Tongue (tissue), 3 donors: ENCODE measurements at places on chromosomes 3 and 15.
A peak's percentile ranks its signal among the peaks of the same experiment; 100 is the strongest.

DNA sequence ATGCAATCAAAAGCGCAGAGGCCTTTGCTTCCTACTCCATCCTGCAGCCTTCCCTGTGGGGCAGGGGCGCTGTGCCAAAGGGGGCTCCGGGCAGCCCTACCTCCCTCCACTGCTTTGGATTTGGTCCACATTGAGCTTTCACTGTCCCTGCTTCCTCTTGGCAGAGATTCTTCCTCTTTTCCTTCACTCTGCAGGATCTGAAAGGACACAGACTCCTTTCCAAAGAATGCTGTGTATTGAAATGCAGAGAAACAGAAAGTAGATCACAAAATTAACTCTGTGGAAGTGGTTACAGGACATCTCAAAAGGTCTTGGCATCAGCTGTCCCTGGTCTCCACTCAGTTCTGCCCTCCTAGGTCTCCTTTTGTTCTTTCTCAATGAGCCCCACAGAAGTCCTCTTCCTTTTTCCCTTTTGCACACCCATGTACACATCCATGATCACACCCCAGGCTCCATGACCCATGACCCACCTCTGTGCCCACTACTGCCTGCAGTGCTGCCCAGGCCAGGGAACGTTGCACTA lies 64.1 kb downstream of the CCR1 start:
- DNase-seq: peak; percentile 16

DNA sequence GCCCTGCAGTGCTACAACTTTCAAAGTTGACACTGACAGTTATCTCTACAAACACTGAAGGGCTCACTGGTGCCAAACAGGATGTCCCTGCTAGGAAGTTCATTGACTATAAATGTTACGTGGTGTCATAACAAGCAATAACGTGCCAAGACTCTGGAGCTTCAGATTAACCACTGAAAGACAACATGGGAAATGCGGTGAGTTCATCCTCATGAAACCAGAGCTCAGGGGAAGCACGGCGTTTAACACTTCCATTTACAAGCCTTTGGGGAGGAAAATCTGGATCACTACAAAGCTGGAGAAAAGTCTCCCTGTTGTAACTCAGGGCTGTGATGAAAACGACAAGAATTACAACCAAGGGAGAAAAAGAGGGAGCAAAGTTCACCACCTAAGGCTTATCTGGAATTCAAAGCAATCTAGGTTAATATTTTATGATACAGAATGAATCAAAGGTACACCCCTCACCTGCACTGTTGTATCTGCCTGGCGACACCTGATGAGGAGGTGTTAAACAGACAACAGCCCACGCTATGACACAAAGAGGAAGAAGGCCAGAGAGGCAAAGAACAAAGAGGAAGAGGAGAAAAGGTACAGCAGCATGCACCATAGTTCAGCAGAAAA lies 27.0 kb downstream of the SHQ1 start:
- DNase-seq: peak; percentile 43

- no peak for DNase-seq
Measured at GRCh38 chr3:116946376-116946775, 236.8 kb downstream of the TUSC7 start.

GRCh38 chr3:53536282-53536681 lies 41.9 kb downstream of the CACNA1D start:
- no peak for DNase-seq

- DNase-seq: no peak
Measured at GRCh38 chr3:164459521-164460151, 618.7 kb downstream of the SI start.

GRCh38 chr3:112090887-112091586 lies 4.8 kb downstream of the C3orf52 start:
- no peak for DNase-seq

DNA sequence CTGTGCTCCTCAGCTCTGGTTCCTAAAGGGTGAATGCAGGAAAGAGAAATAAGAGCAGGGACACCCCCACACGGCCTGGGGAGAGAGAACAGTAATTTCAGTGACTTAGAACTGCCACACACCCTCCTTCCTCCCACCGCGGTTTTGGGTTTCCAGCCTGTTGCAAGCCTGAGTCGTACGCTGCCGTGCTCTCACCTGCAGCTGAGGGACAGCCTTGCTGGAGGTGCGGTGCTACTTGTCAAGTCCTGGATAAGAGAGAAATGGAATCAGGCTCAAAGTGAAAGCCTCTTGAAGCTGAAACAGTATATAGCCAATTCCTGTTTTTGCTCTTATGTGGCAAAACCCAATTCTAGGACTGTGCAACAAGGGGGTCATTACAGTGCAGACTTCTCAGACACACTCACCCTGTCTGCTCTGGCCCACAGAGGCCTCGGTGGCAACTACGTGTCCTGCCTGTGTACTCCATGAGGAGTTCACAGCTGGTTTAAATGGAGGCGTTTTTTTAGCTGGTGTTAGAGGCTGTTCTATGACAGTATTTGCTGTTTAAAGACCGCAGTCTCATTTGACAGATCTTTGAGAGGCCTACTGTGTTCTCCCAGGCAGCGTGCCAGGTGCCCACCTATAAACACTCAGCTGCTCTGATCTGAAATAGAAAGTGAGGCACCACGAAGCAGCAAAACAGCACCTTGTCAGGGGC lies 42.9 kb downstream of the TBC1D2B start:
- peak; percentile 43 for DNase-seq

DNA sequence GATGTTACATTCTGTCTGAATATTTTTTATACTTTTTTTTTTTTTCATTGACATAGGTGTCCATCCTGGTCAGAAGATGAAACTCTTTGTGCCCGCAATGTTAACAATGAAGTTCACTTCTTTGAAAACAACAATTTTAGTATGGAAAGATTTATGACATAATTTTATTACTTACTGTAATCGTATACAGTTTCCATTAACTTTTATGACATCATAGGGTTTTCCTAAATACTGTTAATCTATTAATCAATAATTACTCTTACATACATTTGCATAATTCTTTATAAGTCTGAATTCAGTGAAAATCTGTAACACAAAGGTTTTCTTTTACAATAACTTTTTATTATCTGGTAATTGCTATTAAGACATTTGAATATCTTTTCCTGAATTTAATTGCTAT lies 17.7 kb downstream of the EIF2A start:
- no peak for DNase-seq

DNA sequence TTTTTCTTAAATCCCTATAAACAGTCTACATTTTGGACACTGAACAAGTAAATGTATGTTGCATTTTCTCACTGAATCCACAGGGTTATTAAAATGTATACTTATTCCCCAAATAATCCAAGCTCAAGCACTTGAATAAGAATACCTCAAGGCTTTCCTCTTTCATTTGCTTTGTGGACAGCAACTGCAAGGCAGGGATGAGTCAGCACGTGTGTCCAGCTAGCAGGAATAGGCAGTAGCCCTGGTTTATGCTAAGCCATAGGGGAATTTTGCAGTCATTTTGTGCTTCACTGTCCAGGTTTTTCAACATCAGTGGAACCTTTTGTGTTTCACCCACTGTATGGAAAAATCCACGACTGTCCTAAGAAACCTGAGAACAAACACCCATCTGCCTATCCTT lies 96.7 kb upstream of the KCNMB2 start:
- DNase-seq: no peak

- DNase-seq: no peak
Measured at GRCh38 chr15:96115642-96116041, 214.9 kb upstream of the NR2F2 start.

DNA sequence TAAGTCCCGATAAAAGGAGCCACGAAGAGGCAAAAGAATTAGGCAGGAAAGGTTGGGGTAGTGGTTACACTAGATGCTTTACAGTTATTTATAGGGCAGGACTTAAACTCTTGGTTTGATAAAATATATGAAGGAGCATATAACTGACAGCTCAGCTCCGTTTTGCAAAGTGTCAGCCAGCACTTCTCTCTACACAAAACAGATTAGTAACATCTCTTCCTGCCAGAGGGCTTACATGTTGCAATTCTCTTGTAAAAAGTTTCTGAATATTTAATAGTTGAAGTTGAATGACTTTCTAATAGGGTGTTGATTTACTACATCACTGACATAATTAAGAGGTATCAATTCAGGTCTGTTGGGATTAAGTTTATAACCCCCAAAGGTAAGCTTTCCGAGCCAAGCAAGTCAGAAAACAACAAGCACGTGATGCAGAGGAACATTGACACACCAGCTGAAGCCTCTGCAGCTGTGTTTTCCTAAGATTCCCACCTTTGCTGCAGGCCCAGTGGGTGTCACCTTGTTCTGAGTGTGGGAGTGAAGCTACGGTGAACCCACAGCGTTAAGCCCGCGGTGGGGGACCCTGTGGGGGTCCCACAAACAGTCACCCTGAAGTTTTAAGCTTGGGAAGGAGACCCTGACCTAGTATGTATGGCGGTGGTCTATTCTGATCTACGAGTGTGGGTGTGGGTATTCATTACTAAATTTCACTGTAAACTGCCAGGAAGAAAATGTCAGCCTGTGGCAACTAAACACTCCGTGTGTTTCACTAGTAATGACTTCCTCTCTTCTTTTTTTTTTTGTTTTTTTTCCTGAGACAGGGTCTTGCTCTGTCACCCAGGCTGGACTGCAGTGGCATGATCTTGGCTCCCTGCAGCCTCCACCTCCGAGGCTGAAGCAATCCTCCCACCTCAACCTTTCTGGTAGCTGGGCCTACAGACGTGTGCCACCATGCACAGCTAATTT lies 22.0 kb upstream of the ATP13A3 start:
- peak; percentile 46 for DNase-seq

GRCh38 chr15:43376017-43376705 lies 5.3 kb downstream of the TUBGCP4 start:
- peak; percentile 23 for DNase-seq

DNA sequence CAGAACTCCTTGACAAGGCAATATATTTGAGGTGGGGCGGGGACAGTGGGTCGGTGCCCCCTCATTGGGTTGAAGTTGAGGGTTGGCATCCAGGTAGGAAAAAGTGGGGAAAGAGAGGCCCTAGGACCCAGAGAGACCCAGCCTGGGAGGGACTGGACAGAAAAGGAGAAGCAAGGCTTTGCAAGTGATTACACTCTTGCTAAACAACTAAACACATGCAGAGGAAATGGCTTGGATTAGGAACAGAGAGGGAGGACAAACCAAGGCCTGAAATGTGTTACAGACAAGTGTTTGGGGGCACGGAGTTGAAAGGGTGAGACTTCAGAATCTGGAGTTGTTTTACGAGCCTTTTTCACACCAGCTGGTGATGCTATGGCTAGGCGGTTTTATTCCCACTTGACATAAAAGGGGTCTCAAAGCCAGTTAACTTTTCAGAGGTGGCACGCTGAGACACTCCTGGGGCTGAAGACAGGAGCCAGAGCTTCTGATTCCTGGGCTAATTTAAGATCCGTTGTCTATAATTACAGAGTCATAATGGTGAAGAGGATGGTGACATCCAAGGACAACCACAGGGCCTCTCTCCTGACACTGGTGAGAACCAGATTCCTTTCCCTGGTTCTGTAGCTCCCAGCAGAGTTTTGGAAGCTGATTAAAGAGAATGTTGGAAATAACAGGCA lies 7.7 kb upstream of the KCTD6 start:
- DNase-seq: no peak

GRCh38 chr3:67894510-67894909 lies 240.1 kb upstream of the SUCLG2 start:
- DNase-seq: no peak

GRCh38 chr3:48662753-48663488 lies at the start of gene CELSR3:
CELSR3 (minus strand) TSS chr3:48662886; CDS start chr3:48662634, 252 bp downstream.
- DNase-seq: peak; percentile 88

GRCh38 chr15:83304861-83305703 lies 20.6 kb upstream of the BNC1 start:
- DNase-seq: no peak

DNA sequence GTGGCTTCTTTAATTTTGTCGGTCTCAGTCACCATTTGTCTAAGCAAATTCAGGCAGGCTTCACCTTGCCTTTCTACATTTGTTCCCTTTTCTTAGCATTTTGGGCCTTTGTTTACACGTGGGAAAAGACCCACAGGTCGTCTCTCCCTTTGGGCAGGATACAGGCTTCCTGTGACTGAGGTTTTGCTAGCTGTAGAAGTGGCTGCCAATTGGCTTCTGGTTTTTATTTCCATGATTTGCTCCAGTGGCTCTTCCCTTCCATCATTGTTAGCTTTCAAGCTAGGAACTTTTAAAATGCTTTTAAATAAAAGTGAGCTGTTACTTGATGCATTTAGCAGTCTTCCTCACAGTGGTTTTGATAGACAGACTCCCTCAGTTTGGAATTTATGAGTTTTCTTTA lies 37.3 kb downstream of the MLH1 start:
- peak; percentile 37 for DNase-seq

DNA sequence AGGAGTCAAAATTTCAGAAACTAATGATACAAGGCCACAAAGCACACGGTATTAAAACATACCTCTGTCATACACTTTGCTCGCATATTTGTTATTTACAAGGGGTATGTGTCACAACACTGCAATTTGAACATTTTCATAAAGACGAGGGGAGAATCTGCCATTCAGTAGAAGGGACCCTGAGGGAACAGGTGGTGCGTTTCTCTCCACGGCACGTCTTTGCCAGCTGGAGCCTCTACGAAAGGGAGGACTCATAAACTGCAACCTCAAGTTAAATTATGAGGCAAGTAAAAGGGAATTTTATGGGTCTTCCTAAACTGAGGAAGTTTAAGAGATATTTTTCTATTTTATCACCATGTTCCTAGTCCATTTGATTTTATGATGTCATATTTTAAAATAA lies 19.1 kb downstream of the ATP10A start:
- DNase-seq: no peak

GRCh38 chr3:43298292-43298691 lies 12.0 kb downstream of the SNRK start:
- no peak for DNase-seq

- no peak for DNase-seq
Measured at GRCh38 chr3:135500034-135500433, 465.5 kb upstream of the PPP2R3A start.

GRCh38 chr3:58214484-58215316 lies 3.9 kb upstream of the DNASE1L3 start:
- DNase-seq: peak; percentile 53

DNA sequence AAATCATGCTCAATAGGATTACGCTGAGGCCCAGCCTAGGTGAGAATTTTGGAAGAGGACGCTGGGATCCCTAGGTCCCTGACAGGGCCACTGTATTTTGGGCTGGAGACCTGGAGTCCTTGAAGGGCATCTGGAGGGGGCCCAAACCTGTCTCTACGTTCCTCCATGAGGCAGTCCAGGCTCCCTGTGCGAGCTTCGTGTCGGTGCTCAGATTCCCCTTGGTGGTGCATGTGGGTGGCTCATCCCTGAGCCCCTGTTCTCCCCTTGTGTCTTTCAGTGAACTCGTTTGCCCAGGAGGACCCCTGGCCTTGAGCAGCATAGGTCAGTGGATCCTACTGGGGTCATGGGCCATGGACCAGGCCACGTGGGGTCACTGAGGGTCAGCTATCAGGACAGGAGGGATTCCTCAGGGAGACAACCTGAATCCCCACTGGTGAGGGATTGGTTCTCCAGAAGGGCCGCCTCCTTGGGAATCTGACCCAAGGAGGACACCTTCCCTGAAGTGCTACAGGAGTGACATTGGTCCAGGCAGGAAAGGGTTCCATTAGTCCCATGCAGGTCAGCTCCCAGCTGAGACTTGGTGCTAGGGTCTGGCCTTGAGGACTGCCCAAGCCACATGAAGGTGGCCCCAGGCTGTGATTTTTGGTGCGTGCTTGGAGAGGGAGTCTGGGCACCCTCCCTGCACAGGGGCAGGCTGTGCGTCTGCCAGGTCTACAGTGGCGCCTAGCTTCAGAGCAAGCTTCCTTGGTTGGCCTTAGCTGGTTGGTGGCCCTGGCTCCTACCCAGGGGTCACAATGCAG lies 229.8 kb downstream of the SNRPN start:
- no peak for DNase-seq

GRCh38 chr3:136120373-136121348 lies 75.5 kb downstream of the MSL2 start:
- peak; percentile 26 for DNase-seq

GRCh38 chr3:71585887-71586809 lies 2.6 kb upstream of the FOXP1 start:
- DNase-seq: peak; percentile 76

- no peak for DNase-seq
Measured at GRCh38 chr3:50395070-50395860, 35.9 kb upstream of the TMEM115 start.
